ENCODE measurements at places on chromosomes 2 and 18. TPM values are rescaled to one million over a fixed set of nuclear protein-coding genes. Genes with fewer than 3 reads are reported as not detected.

Gene GRB14
- total RNA-seq, result 0.29 TPM

Gene KCNG3
- not detected for total RNA-seq

Gene EFEMP1
- total RNA-seq, result 627 TPM

Gene SATB2
- total RNA-seq, result 11.3 TPM

Gene CASP10
- 11.6 TPM for total RNA-seq

Gene HOXD3
- 0.29 TPM for total RNA-seq

Gene APLF
- total RNA-seq, result 5.8 TPM

Gene SLC5A7
- total RNA-seq, result not detected

Gene RBM43
- total RNA-seq, result 12.2 TPM

Gene CHST9
- total RNA-seq, result not detected

Gene ASAP2
- total RNA-seq, result 33.3 TPM

Gene CFAP65
- total RNA-seq, result not detected

Gene STARD7
- total RNA-seq, result 113 TPM

Gene SCN7A
- 16.4 TPM for total RNA-seq

Data from smooth muscle cell of trachea (primary cell).